Cerebellar nuclear complex (tissue), 1 donor: ENCODE measurements at places on chromosomes 6 and 20.

DNA sequence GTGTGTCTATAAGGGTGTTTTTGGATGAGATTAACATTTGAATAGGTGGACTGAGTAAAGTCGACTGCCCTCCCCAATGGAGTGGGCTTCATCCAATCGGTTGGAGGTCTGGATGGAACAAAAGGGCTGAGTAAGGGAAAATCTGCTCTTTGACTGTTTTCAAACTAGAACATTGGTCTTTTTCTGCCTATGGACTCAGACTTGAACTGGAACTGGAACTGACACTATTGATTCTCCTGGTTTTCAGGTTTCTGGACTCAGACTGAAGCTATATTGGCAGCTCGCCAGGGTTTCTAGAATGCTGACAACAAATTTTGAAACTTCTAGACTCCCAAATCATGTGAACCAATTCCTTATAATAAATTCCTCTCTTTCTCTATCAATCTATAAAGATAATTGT, 498.9 kb upstream of the EPHA7 start:
- no peak for DNase-seq

- no peak for DNase-seq
These were observed 16.5 kb downstream of the PEDS1 start for GRCh38 chr20:50136822-50137599.

- DNase-seq, result no peak
These were observed 18.7 kb downstream of the SIRT5 start for GRCh38 chr6:13593103-13593502.

GRCh38 chr20:51190783-51191180, 167.9 kb upstream of the KCNG1 start:
- DNase-seq, result no peak

GRCh38 chr6:108446629-108447150, 114.0 kb upstream of the FOXO3 start:
- no peak for DNase-seq

DNA sequence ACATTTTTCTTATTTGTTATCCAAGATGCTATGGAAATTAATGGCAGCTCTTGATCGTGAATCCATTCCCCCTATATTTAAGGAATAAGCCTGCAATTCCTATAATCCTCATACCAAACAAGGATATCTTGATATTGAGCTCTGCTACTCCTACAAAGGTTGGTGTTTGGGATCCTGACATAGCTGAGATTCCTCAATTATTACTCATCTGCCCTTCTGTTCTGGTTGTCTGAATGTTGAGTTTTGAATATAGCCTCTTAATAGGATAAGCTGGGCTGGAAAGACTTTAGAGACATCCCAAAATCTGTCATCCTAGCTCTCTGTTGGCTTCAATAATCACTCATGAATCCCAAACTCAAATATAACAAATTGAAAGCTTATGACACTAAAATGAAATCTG, 49.9 kb downstream of the CLIC5 start:
- no peak for DNase-seq

DNA sequence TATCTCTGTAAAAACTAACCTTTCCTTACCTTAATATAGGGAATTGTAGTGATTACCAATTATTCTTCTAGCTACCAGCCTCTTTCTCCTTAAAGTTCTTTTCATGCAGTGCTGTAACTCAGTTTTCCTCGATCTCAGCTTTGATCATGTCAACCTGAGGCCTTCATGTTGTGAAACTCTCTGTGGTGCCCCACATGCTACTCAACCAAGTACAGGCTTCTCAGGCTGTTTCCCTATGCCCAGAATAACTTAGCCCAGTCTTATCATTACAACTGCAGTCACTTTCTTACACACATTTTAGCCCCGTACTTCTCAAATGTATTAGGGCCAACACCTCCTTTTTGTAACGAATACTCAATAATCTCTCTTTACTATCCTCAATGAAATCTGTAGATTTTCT, 90.1 kb upstream of the SUPT3H start:
- DNase-seq, result no peak

DNA sequence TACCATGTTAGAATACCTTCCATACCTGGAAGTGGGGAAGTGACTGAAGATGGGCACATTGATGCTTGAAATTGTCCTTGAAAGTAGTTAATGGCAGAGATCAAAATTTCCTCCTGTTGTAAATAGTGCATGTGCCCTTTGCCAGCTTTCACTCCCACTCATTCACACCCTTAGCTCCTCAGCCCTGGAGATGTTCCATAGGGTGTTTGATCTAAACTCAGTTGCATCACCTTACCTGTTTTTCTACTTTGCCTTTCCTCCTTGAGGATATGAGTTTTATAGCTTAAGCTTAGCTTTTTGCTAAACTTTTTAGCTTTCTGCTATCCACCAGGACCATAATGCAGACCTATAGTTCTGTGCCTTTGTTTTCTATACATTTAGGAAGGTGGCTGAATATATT, 69.0 kb downstream of the CEP57L1 start:
- DNase-seq, result no peak

- DNase-seq, result no peak
These were observed 235.9 kb downstream of the BTBD3 start for GRCh38 chr20:12153628-12154027.

DNA sequence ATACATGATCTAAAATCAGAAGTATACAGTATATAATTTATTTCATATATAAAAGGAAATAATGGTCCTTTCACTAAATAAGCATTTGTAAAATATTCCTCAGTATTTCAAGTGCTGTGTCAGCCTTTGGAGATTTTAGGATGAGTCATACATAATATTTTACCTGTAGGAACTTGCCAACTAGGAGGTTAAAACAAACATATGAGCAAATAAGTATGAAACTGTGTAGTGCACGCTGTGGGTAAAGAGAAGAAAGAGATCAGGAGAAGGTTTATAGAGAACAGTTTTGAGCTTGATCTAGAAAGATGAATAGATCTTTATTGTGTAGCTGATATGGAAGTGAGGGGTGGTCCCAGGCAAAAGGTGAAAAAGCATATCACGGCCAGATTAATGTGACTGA, 169.9 kb upstream of the RNF217 start:
- DNase-seq, result no peak

DNA sequence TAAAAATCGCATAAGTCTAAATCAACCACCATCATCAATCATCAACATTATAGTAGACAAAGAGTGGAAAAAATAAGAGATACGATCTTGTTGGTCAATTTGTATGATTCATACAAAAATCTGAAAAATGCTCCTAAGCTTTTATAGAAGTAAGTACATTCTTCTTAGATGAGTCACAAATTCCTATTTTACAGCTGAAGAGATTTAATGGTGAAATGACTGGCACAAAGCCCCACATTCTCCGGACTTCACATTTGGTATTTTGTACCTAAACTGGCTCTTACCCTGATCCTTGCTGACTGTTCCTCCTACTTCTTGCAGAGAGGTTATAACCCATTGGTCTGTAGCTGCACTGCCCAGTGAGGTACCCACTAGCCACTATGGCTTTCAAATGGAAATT, 29.9 kb upstream of the PREP start:
- DNase-seq, result no peak

DNA sequence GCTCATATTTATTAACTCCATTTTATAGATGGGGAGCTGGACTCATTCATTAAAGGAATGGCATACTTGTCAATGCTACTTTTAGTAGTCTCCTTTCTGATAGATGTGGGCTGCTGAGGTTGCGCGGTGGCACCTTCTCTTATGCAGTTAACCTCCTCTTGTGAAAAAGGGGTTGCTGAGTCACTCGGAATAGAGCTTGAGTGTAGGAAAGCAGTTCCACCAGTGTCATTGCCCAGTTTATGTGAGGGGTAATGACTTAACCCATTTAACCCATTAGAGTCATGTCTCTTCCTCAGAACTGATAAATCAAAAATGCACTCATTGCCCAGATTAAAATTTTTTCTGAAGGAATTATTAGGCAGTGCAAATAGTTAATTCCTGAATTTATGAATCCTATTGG, 6.3 kb downstream of the MAPK14 start:
- DNase-seq, result no peak

DNA sequence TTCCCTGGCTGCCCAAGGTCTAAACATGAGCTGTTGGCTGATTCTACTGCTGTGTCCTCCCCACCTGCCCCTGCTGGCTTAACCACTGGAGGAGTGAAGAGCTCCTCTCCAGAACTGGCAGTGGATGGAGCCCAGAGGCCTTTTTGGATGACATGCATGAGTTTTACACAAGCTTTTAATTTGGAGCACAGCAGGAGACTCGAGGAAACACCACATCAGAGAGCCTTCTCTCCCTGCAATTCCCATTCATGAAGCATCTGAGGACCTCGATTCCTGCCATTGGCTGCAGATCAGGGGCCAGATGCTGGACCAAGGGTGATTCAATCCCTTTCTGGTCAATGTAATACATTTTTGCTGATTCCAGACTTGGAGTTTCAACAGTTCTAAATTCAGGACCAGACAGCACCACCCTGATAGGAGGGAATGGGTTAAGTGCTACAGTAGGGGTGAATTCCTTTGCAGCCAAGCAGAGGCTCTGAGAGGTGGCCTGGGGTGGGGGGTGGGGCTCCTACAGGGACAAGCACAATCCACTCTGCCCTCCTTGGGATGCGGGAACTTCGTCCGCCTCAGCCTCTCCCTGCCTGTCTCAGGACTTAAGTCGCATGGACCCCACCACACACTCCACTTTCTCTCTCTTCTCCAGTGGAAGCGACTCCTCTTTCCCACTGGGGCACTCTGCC, 599 bp upstream of the PSORS1C1 start:
- DNase-seq, result no peak

DNA sequence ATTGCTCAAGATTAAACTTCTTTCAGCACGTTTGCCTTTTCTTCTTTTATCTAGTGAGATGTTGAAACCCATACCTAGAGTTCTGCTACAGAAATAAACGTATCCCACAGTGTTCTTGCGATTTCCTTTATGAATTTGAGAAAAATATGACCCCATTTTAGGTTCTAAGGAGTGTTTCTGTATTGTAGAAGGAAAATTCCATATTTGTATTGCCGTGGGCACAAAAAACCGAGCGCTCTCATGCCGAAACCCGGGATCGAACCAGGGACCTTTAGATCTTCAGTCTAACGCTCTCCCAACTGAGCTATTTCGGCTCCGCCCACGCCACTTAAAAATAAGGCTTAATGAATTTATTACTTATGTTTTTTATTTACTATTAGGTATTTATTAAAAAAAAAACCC, 23.7 kb downstream of the ZNF311 start:
- no peak for DNase-seq

GRCh38 chr20:14012671-14013070, 17.4 kb downstream of the MACROD2 start:
- DNase-seq, result no peak

GRCh38 chr6:115838763-115839401, 221.8 kb downstream of the FRK start:
- no peak for DNase-seq

DNA sequence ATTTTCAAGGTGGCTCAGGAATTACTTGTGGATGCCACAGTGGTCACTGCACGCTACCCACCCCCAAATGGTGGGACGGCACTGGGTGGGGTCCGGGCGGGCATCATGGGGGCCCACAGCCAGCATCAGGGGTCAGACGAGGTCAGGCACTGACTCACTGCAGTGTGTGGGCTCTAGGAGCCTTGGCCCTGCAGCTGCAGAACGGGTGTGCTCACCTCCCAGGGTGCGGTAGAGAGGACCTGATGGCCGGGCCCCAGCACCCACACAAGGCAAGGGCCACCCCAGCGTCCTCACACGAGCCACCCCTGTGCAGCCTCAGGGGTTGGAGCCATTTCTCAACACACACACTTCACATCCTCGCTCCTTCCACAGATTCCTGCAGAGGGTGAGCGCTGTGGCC, 34.3 kb downstream of the KCNQ2 start:
- no peak for DNase-seq

DNA sequence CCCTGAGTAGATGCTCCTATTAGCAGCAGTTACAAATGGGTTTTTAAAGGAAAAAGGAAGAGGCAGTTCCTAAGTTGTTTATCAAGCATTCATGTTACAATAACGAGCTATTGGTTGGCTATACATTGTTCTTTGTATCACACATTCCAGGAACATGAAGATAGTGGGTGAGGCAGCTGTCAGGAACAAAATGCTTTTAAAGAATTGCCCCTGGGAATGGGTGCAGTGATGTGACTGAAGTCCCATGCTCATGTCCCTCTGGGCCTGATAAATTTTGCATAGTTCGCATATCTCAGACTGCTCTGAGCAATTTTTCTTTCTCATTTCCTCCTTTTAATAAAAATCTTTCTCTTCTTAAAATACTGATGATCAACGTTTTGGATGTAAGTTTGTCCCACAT, 3.7 kb downstream of the ENPP1 start:
- no peak for DNase-seq

DNA sequence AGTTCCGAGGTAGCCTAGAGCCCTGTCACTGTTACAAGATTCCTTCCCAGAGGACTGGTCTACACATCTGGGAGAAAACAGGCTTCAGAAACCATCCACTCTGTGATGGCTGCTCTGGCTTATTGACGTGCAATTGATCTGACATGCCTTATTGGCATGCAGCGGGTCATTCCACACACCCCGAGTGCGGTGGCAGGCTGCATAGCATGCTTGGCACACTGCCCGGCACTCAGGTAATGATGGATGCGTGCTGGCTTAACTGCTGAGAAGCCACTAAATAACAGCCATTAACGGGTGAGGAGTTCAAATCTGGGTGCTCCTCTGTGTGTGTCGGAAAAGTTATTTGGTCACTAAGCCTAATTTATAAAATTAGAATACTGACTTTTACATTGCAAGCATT, 67.9 kb upstream of the CDH4 start:
- DNase-seq, result no peak

- no peak for DNase-seq
These were observed 44.1 kb downstream of the NKX2-4 start for GRCh38 chr20:21353236-21353635.

- no peak for DNase-seq
These were observed 93.5 kb downstream of the SNAP25 start for GRCh38 chr20:10312111-10312510.

DNA sequence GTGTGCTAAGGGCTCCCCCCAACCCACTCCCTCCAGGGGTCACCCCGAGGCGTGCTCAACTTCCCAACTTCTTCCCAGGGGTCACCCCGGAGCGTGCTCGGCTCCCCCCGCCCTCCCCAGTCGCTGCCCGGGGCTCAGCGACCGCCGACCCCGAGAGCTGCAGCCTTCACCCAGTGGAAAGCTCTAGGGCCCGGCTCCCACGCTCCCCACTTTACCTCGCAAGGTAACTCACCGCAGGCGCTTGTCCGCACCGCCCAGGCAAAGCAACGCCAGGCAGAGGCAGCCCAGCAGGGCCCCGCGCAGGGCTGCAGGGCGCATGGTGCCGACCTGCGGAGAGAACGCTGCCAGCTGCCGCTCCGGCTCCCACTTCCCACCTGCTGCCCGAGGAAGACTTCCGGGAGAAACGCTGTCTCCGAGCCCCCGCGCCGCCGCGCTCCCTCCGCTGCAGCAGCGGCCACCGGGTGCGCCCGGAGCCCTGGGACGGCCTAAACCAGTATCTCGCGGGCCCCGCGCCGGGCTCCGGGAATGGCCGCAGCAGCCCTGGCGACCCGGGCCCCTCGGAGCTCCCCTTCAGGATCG, 396 bp downstream of the RNASET2 start:
- no peak for DNase-seq
